Activated CD4-positive, alpha-beta memory T cell treated with anti-CD3 and anti-CD28 coated beads for 36 hours (primary cell): ENCODE measurements at places on chromosomes 3 and 15.
A peak's percentile ranks its signal among the peaks of the same experiment; 100 is the strongest.

- peaks cover 9% of the 10 kb centered on the region for H3K36me3 ChIP-seq
- peaks cover 10% of the 10 kb centered on the region for H3K27me3 ChIP-seq
- H3K4me3 ChIP-seq: peak overlapping the region; percentile 49
- peak overlapping the region; percentile 15 for H3K27ac ChIP-seq
- DNase-seq: peak; percentile 33
- peaks cover 27% of the 10 kb centered on the region for H3K4me1 ChIP-seq
Measured at GRCh38 chr15:67063689-67064606, 1.5 kb upstream of the SMAD3 start.

- no peaks in the 10 kb centered on the region for H3K36me3 ChIP-seq
- no peaks in the 10 kb centered on the region for H3K4me1 ChIP-seq
- no peak overlapping the region for H3K27ac ChIP-seq
- DNase-seq: no peak
- no peak overlapping the region for H3K4me3 ChIP-seq
Measured at GRCh38 chr3:139906418-139906817, 28.6 kb upstream of the CLSTN2 start.

DNA sequence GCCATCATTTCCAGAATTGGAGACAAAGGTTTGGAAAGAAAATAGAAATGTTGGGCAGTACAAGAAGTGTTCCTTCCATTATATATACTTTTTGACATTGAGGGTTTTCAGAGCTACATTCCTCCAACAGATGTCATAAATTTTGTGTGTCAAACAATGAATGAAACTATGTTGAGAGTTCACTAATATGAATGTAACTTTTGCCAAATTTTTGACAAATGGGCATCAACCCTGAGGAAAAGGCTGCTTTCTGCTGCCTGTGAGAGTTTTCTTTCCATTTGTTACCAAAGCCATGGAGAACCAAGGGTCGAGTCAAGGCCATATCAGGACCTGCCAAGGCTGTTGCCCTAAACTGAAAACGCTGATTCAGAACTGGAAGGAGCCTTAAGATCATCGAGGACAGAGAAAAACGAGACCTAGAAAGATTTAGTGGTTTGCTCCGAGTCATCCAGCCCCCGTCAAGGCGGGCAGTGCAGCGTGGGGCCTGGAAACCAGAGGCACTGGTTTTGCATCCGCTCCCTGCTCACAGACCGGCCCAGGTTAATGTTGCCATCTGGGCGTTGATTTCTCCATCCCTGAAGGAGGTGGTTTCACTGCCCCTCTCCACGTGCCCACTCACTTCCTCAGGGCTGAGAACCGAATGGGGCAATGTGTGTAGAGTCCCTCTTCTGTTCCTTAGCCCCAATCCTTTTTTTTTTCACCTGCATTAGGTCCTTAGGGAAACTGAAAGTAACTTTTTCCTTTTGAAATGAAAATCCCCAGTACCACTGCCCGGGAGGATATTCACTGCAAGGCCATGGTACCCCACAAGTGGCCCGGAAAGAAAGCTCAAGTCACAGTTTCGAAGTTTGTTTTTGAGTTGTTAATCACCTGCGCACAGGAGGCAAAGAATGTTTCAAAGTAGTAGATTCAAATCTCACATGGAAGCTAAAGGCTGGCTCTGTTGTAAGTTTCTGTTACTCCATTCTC lies 32.8 kb downstream of the TPM1 start:
- peaks cover 3% of the 10 kb centered on the region for H3K36me3 ChIP-seq
- H3K4me1 ChIP-seq: no peaks in the 10 kb centered on the region
- H3K4me3 ChIP-seq: no peak overlapping the region
- no peak overlapping the region for H3K27ac ChIP-seq
- H3K27me3 ChIP-seq: peaks cover 6% of the 10 kb centered on the region
- DNase-seq: no peak

GRCh38 chr3:159077860-159078259 lies 276.0 kb downstream of the MFSD1 start:
- H3K4me3 ChIP-seq: no peak overlapping the region
- no peak overlapping the region for H3K27ac ChIP-seq
- H3K27me3 ChIP-seq: no peaks in the 10 kb centered on the region
